Activated naive CD4-positive, alpha-beta T cell treated with anti-CD3 and anti-CD28 coated beads for 36 hours (primary cell): ENCODE measurements at places on chromosomes 1 and 21.

DNA sequence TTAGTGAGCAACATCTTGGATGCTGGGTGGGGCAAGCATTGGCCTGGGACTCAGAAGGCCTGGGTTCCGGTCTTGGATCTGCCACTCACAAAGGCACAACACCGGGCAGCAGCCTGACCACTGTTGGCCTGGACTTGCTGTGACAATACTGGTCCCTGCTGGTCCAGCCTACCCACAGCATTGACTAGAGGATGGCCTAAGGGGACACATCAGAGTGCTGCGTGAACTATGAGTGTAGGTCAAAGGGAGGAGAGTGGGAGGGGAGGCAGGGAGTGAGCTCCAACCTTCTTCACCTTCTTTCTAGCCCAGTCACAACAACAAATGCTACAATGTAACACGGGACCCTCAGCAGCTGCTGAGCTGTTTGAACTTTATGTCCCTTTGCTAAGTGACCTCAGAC is 31.1 kb downstream of the TMEM50A start:
- H3K36me3 ChIP-seq = no peaks in the 10 kb centered on the region
- H3K27ac ChIP-seq = no peak overlapping the region
- no peaks in the 10 kb centered on the region for H3K27me3 ChIP-seq
- no peaks in the 10 kb centered on the region for H3K4me1 ChIP-seq
- no peak overlapping the region for H3K4me3 ChIP-seq
- DNase-seq = no peak

DNA sequence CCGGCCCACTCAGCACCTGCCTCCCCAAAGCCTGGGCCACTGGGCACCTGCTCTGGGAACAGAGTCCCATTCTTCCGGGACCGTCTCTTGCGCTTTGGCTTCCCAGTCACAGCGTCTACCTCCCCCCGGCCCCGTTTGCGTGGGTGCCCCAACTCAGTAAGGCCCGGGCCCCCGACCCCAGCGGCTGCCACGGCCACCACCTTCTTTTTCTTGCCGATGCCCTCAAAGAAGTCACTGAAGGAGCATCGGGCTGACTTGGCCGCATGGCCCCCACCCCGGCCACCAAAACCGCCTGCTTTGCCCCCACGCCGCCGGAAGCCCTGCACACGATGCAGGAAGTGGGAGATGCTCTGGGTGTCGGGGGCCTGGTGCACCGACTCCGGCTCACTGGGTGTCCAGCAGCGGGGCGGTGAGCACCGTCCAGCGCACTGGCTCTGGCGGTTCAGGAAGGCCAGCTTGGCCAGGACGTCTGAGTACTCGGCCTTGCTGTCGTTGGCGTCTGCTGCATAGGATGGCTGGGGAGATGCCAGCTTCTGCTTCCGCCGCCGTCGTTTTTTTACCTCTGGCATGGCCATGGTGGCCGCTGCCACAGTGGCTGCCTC is 54.0 kb downstream of the AHDC1 start:
- DNase-seq = no peak
- no peaks in the 10 kb centered on the region for H3K4me1 ChIP-seq
- no peaks in the 10 kb centered on the region for H3K27me3 ChIP-seq
- H3K4me3 ChIP-seq = no peak overlapping the region
- H3K36me3 ChIP-seq = no peaks in the 10 kb centered on the region

GRCh38 chr1:8875216-8875861 is 3.1 kb downstream of the ENO1 start:
- peak overlapping the region; percentile 99 for H3K27ac ChIP-seq
- H3K27me3 ChIP-seq = no peaks in the 10 kb centered on the region
- H3K4me1 ChIP-seq = peaks cover 58% of the 10 kb centered on the region
- DNase-seq = no peak

GRCh38 chr1:3453891-3454810 is at the start of gene ARHGEF16:
TSS of gene ARHGEF16 (plus strand) at chr1:3454665. CDS start at chr1:3463085, 8,420 bp downstream.
- H3K27me3 ChIP-seq = peaks cover 7% of the 10 kb centered on the region
- DNase-seq = peak; percentile 37
- peaks cover 2% of the 10 kb centered on the region for H3K4me1 ChIP-seq
- H3K4me3 ChIP-seq = peak within 1 kb of the TSS; percentile 45
- no peak within 1 kb of the TSS for H3K27ac ChIP-seq

GRCh38 chr21:42405064-42406013 is 1.6 kb downstream of the UBASH3A start:
- H3K36me3 ChIP-seq = peaks cover 38% of the 10 kb centered on the region
- peak overlapping the region; percentile 97 for H3K4me3 ChIP-seq
- H3K27me3 ChIP-seq = no peaks in the 10 kb centered on the region

GRCh38 chr1:43861988-43862735 is 71.4 kb upstream of the ARTN start:
- H3K4me1 ChIP-seq = peaks cover 22% of the 10 kb centered on the region
- no peak for DNase-seq

GRCh38 chr21:44819283-44820243 is 1.7 kb upstream of the SUMO3 start:
- H3K27ac ChIP-seq = peak overlapping the region; percentile 12
- H3K36me3 ChIP-seq = peaks cover 3% of the 10 kb centered on the region
- H3K4me3 ChIP-seq = peak overlapping the region; percentile 54

GRCh38 chr1:232980355-232980978 is 30.1 kb downstream of the NTPCR start:
- peaks cover 15% of the 10 kb centered on the region for H3K36me3 ChIP-seq
- no peak overlapping the region for H3K4me3 ChIP-seq

DNA sequence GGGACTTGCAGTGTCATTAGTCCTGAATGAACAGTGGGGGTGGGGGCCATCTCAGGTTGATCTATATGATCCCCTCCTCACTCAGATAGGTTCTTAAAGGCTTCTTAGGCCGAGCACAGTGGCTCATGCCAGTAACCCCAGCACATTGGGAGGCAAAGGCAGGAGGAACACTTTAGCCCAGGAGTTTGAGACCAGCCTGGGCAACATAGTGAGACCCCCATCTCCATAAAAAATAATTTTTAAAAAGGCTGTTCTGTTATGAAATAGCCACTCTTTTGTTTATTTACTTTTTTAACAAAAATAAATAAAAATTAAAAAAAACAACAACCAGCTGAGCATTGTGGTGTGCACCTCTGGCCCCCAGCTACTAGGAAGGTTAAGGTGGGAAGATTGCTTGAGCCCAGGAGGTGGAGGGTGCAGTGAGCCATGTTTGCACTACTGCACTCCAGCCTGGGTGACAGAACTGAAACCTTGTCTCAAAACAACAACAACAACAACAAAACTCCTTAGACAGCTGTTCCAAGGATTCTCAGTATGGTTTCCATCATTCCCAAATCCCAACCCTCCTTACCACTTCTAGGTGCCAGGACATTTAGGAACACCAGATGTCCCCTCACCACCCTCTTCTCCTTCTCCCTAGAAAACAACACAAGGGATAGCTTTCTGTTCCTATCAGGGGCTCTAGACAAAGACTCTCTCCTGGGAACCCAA is 2.0 kb upstream of the TRAPPC3 start:
- peak overlapping the region; percentile 88 for H3K27ac ChIP-seq
- no peak for DNase-seq
- peaks cover 69% of the 10 kb centered on the region for H3K4me1 ChIP-seq
- peaks cover 2% of the 10 kb centered on the region for H3K36me3 ChIP-seq
- no peaks in the 10 kb centered on the region for H3K27me3 ChIP-seq

DNA sequence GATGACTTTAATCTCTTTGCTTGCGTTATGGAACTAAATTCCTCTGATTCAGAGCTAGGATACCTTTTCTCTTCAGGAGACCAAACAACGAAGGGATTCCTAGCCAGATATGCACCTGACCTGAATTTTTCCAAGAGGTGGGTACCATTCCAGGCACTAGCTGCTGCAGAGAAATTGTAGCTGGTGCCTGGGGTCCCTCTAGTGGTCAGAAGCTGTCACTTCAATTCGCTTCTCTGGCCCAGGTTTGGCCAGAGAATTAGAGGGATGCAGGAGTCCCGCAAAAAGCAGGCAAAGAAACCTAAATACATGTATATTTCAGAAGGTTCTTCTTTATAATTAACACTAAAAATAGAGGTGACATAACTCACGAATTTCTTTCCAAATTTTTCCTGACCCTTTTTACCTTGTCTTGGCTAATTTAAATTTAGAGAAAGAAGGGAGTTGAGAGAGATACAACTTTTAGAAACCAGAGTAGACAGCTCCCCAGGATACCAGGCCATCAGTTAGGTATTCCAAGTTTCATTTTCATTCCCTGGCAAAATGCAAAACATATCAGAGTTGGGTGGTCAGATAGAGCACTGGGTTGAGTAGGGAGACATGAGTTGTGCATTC is 9.6 kb downstream of the ACKR1 start:
- no peak overlapping the region for H3K27ac ChIP-seq
- peaks cover 2% of the 10 kb centered on the region for H3K4me1 ChIP-seq
- peaks cover 48% of the 10 kb centered on the region for H3K27me3 ChIP-seq
- no peak overlapping the region for H3K4me3 ChIP-seq
- no peaks in the 10 kb centered on the region for H3K36me3 ChIP-seq
- DNase-seq = peak; percentile 59

DNA sequence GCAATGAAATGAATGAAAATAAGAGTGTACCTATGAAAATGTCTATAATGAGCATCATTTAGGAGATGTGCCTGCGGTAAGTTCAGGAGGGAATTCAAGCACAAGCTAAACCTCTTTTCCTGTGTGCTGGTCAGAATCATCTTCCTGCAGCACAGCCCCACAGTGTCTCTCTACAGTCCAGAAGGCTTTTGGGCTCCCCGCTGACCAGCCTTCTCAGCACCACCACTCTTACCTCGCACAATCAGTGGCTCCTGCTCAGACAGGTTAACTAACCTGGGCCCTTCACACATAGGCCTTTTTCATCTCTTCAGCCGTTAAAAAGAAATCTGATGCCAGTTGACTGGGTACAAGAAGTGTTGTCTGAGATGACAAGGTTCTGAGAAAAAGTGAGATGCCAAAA is 57.7 kb downstream of the LRRC8C start:
- no peak for DNase-seq
- no peak overlapping the region for H3K27ac ChIP-seq
- no peaks in the 10 kb centered on the region for H3K27me3 ChIP-seq
- no peak overlapping the region for H3K4me3 ChIP-seq
- peaks cover 85% of the 10 kb centered on the region for H3K4me1 ChIP-seq

GRCh38 chr1:74392840-74393239 is 119.6 kb downstream of the LRRC53 start:
- no peaks in the 10 kb centered on the region for H3K4me1 ChIP-seq
- no peaks in the 10 kb centered on the region for H3K36me3 ChIP-seq
- no peak for DNase-seq
- H3K4me3 ChIP-seq = no peak overlapping the region
- H3K27ac ChIP-seq = no peak overlapping the region
- H3K27me3 ChIP-seq = peaks cover 2% of the 10 kb centered on the region

DNA sequence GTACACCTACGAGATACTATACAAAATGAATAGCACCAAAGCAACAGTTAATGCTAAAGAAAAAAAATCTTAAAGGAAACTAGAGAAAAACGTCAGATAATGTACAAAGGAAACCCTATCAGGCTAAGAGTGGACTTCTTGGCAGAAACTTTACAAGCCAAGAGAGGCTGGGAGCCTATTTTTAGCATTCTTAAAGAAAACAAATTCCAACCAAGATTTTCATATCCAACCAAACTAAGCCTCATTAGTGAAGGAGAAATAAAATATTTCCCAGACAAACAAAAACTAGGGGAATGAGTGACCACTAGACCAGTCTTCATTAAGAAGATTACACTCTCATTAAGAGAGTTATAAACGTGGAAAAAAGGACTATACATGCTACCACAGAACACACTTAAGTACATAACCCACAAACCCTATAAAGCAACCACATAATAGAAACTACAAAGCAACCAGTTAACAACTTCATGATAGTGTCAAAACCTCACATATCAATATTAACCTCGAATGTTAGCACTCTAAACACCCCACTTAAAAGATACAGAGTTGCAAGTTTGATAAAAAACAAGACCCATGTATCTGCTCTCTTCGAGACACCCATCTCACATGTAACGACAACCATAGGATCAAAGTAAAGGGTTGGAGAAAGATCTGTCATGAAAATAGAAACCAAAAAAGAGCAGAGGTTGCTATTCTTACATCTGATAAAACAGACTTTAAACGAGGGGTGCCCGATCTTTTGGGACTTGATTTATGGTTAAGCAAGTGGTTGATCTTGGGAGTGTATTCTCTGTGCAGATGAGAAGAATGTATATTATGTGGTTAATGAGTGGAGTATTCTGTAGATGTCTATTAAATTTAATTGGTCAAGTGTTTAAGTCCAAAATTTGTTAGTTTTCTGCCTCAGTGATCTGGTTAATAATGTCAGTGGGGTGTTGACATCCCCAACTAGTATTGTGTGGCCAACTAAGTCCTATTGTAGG is 1301.4 kb downstream of the PLA2G4A start:
- H3K4me1 ChIP-seq = no peaks in the 10 kb centered on the region
- DNase-seq = no peak
- no peaks in the 10 kb centered on the region for H3K27me3 ChIP-seq
- no peak overlapping the region for H3K4me3 ChIP-seq
- no peak overlapping the region for H3K27ac ChIP-seq
- H3K36me3 ChIP-seq = no peaks in the 10 kb centered on the region

DNA sequence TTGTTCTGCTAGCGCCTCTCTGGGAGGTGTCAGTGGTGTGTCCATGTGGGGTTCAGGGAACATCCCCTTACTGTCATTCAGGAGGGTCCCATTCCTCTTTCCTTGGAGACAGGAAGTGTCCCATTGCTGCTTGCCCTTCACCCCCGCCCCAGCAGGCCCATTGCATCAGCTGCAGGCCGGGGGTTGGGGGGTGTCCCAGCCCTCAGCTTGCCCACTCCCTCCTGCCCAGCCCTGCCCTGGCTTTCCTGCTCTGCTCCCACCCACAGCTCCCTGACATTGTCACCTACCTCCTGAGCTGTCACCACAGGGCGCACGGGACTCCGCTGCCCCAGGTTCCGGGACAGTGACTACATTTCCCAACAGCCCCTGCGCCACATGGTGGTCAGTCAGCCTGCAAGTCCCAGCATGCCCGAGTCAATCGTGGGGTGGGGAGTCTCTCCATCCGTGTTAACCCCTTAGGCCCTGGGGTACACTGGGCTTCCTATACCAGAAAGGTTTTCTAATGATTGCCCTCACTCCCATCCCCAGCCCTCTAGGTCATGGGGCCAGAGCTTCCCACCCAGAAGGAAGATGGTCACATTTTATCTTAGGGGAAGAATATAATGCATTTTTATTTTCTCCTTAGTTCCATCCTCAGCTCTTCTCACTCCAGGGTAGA is at the start of gene INPP5B:
Gene INPP5B (minus strand): TSS at position 351 of the 658 bp plus-strand sequence. CDS start 745 bp downstream, outside the sequence.
- H3K4me1 ChIP-seq = peaks cover 14% of the 10 kb centered on the region
- H3K36me3 ChIP-seq = peaks cover 4% of the 10 kb centered on the region
- no peaks in the 10 kb centered on the region for H3K27me3 ChIP-seq
- peak within 1 kb of the TSS; percentile 96 for H3K4me3 ChIP-seq
- DNase-seq = peak; percentile 91
- H3K27ac ChIP-seq = peak within 1 kb of the TSS; percentile 96

- H3K4me3 ChIP-seq = peak overlapping the region; percentile 58
- peaks cover 87% of the 10 kb centered on the region for H3K4me1 ChIP-seq
- no peaks in the 10 kb centered on the region for H3K27me3 ChIP-seq
- H3K27ac ChIP-seq = peak overlapping the region; percentile 63
- no peak for DNase-seq
- H3K36me3 ChIP-seq = peaks cover 32% of the 10 kb centered on the region
Measured at GRCh38 chr1:26281091-26281958, 1.4 kb downstream of the SH3BGRL3 start.

- no peak overlapping the region for H3K27ac ChIP-seq
- H3K4me3 ChIP-seq = no peak overlapping the region
- H3K27me3 ChIP-seq = peaks cover 10% of the 10 kb centered on the region
- peaks cover 2% of the 10 kb centered on the region for H3K4me1 ChIP-seq
- no peak for DNase-seq
- no peaks in the 10 kb centered on the region for H3K36me3 ChIP-seq
Measured at GRCh38 chr1:67890857-67891256, 57.6 kb upstream of the GNG12 start.

- H3K27ac ChIP-seq = no peak overlapping the region
- no peak overlapping the region for H3K4me3 ChIP-seq
- H3K4me1 ChIP-seq = no peaks in the 10 kb centered on the region
Measured at GRCh38 chr1:14215151-14215550, 383.3 kb upstream of the KAZN start.
